ENCODE measurements at places on chromosomes 16 and 17. TPM values are rescaled to one million over a fixed set of nuclear protein-coding genes. Genes with fewer than 3 reads are reported as not detected.

DNA sequence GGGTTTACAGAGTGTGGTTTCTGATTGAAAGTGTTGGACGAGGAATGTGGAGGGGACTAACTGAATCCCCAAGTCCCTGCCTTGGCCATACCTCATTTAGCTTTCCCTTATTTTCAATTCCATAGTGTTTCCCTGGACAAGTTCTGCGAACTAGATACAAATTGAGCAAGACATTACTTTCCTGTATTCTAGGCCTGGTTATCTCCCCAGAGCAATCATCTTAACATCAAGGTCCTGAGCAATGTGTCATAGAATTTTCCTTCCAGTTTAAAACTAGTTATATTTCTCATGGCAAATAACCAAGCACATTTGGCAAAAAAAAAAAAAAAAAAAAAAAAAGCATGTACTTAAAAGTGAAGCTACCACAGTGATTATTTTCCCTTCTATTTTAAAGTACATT, 330.1 kb downstream of the CDH11 start:
- DNase-seq: no peak
- no peaks in the 10 kb centered on the region for H3K4me1 ChIP-seq
- H3K36me3 ChIP-seq: no peaks in the 10 kb centered on the region
- H3K27me3 ChIP-seq: no peaks in the 10 kb centered on the region
- H3K27ac ChIP-seq: no peak overlapping the region

DNA sequence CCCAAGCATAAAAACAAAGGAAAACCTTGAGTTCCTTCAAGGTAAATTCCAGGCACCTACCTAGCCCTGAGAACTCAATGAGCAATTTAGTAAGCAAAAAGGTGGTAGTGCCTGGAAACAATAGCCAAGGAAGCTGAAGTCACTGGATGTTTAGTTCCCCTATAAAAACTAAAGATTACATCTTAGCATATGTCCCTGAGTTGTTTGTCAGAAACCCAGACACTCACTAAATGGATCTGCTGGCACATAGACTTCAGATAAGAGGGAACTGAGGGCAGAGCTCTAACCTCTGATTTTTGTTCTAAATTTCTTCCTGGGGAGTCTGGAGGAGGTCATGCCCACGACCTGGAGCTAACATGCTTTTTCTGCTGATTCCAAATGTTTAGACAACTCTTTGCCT, 532.8 kb upstream of the SALL1 start:
- DNase-seq: no peak
- H3K27me3 ChIP-seq: no peaks in the 10 kb centered on the region
- no peaks in the 10 kb centered on the region for H3K36me3 ChIP-seq
- H3K4me3 ChIP-seq: no peak overlapping the region
- H3K4me1 ChIP-seq: no peaks in the 10 kb centered on the region

GRCh38 chr16:81170824-81171223, 67.7 kb upstream of the BCO1 start:
- DNase-seq: no peak
- no peaks in the 10 kb centered on the region for H3K27me3 ChIP-seq
- H3K36me3 ChIP-seq: no peaks in the 10 kb centered on the region
- no peak overlapping the region for H3K27ac ChIP-seq
- no peak overlapping the region for H3K4me3 ChIP-seq

DNA sequence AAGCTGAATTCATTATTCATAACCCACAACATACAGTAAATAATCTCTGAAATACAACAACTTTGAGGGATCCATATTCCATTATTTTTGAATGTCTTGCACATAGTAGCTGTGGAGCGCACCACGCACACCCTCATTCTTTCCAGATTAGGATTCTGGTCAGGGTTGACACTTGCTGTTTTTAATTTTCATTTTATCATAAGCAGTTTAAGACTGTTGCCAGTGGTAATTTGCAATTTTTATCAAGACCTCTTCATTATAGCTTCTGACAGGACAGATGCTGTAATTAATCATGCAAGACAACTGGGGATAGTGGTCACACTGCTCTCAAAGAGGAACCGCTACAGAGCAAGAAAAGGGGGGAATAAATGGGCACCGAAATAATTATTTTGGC, 109.7 kb downstream of the TOX3 start:
- no peaks in the 10 kb centered on the region for H3K36me3 ChIP-seq
- no peaks in the 10 kb centered on the region for H3K27me3 ChIP-seq
- H3K4me3 ChIP-seq: no peak overlapping the region
- no peak for DNase-seq
- no peaks in the 10 kb centered on the region for H3K4me1 ChIP-seq

DNA sequence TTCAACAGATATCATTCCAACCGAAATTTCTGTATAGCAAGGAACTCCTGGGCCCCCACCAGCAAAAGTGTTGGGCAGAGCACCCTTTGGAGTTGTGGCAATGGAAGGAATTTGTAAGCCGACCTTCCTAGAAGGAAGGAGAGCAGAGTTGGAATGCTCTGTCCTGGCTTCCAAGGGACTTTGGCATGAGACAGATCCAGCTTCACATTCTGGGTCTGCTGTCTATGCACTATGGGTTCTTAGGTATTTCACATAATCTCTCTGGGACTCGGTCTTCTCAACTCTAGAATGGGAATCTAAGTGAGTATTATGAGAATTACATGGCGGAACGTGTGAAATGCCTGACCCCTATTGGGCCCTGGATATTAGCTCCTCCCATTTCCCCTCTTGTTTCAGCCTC, 63.2 kb upstream of the MARCHF10 start:
- no peak overlapping the region for H3K4me3 ChIP-seq
- no peak overlapping the region for H3K27ac ChIP-seq
- peaks cover 24% of the 10 kb centered on the region for H3K27me3 ChIP-seq
- H3K4me1 ChIP-seq: no peaks in the 10 kb centered on the region
- no peak for DNase-seq

DNA sequence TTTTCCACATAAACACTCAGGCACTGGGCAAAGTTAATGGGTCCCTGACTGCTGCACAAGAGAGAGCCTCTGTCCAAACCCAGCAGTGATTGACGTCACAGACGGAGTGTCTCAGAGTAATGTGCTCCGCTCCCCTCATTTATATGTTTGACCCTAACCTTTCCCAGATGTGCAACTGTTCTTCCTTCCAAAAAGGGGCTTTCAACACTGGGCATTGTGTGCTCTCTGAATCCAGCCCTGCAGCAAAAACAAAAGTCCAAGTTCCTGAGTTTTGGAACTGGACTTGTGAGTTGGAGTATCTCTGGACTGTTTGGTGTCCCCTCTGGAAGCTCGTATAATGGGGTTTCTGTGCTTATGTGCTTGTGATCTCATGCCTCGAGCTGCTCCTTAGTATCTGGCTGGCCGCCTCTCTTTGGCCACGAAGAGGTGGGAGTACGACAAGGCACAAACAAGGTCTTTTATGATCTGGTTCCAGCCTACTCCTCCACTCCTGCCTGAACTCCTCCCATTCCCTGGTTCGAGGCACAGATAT, 76.4 kb upstream of the SMIM36 start:
- no peak overlapping the region for H3K4me3 ChIP-seq
- no peaks in the 10 kb centered on the region for H3K36me3 ChIP-seq
- peak; percentile 24 for DNase-seq
- H3K27ac ChIP-seq: no peak overlapping the region
- no peaks in the 10 kb centered on the region for H3K4me1 ChIP-seq

GRCh38 chr16:35744726-35745125, 2285.3 kb downstream of the TP53TG3F start:
- H3K27me3 ChIP-seq: no peaks in the 10 kb centered on the region
- no peak for DNase-seq
- no peak overlapping the region for H3K27ac ChIP-seq

DNA sequence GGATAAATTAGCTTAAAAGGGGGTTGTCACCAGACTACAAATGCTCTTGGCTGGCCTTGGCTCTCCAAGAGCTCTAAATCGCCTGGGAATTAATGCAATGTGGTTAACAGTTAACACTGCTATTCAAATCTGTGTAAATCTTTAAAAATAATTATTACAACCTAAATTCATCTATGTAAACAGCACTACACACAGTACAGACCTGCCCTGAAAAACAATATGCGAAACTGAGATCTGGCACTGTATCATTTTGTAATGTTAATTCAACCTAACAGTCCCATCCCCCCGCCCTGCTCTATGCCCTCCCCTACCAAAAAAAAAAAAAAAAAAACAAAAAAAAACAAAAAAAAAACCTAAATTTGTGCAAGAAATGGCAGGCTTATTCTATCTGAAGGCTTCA, 40.9 kb downstream of the DCUN1D3 start:
- peaks cover 41% of the 10 kb centered on the region for H3K36me3 ChIP-seq
- H3K4me3 ChIP-seq: no peak overlapping the region
- no peak overlapping the region for H3K27ac ChIP-seq

GRCh38 chr16:49345829-49346228, 27.8 kb upstream of the C16orf78 start:
- H3K4me3 ChIP-seq: no peak overlapping the region
- peaks cover 40% of the 10 kb centered on the region for H3K27me3 ChIP-seq
- H3K27ac ChIP-seq: no peak overlapping the region
- no peak for DNase-seq
- H3K36me3 ChIP-seq: no peaks in the 10 kb centered on the region
- no peaks in the 10 kb centered on the region for H3K4me1 ChIP-seq

- H3K27ac ChIP-seq: no peak overlapping the region
- no peak overlapping the region for H3K4me3 ChIP-seq
- peaks cover 56% of the 10 kb centered on the region for H3K27me3 ChIP-seq
- no peak for DNase-seq
Observed at GRCh38 chr16:1908184-1908583, 10.0 kb downstream of the HS3ST6 start.

- H3K27me3 ChIP-seq: no peaks in the 10 kb centered on the region
- no peak overlapping the region for H3K27ac ChIP-seq
- DNase-seq: no peak
- no peak overlapping the region for H3K4me3 ChIP-seq
- peaks cover 8% of the 10 kb centered on the region for H3K36me3 ChIP-seq
- H3K4me1 ChIP-seq: peaks cover 4% of the 10 kb centered on the region
Observed at GRCh38 chr16:46932802-46933201, 40.7 kb downstream of the DNAJA2 start.

DNA sequence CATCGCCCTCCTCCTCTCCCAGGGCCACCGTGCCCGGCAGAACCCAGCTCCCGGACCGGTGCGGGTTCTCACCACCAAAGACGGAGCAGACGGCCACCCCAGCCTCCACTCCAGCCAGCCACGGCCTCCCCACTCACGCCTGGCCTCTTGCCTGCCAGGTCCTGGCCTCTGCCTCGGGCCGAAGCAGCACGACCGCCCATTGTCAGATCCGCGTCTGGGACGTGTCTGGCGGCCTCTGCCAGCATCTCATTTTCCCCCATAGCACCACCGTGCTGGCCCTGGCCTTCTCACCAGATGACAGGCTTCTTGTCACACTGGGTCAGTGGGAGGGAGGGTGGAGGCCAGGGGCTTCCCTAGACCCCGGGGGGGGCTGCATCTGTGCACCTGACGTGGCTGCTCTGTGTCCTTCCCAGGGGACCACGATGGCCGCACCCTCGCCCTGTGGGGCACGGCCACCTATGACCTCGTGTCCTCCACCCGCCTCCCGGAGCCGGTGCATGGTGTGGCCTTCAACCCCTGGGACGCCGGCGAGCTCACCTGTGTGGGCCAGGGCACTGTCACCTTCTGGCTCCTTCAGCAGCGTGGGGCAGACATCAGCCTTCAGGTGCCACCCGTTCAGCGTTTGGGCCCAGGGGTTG, 6.6 kb upstream of the RHOT2 start:
- no peak for DNase-seq
- peaks cover 5% of the 10 kb centered on the region for H3K4me1 ChIP-seq
- H3K27me3 ChIP-seq: no peaks in the 10 kb centered on the region
- peaks cover 11% of the 10 kb centered on the region for H3K36me3 ChIP-seq
- peak overlapping the region; percentile 64 for H3K27ac ChIP-seq
- H3K4me3 ChIP-seq: no peak overlapping the region

DNA sequence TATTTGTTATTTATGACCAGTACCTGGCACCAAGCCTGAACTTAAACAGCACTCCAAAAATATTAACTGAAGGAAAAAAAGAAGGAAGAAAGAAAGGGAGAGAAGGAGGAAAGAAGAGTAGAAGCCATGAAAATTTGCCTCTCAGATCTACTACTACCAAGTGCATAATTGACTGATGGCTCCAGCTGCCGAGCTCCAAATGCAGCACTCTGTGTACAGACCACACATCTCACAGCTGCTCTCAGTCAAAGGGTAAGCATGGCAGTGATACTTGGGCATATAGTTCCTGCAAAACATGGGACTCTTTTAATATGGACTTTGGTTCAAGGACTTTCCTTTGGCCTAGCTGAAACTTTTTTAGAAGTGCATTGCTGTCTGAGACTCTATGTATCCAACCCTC, 44.0 kb upstream of the NOG start:
- no peaks in the 10 kb centered on the region for H3K36me3 ChIP-seq
- no peak overlapping the region for H3K27ac ChIP-seq
- H3K4me3 ChIP-seq: no peak overlapping the region
- DNase-seq: no peak
- no peaks in the 10 kb centered on the region for H3K27me3 ChIP-seq

DNA sequence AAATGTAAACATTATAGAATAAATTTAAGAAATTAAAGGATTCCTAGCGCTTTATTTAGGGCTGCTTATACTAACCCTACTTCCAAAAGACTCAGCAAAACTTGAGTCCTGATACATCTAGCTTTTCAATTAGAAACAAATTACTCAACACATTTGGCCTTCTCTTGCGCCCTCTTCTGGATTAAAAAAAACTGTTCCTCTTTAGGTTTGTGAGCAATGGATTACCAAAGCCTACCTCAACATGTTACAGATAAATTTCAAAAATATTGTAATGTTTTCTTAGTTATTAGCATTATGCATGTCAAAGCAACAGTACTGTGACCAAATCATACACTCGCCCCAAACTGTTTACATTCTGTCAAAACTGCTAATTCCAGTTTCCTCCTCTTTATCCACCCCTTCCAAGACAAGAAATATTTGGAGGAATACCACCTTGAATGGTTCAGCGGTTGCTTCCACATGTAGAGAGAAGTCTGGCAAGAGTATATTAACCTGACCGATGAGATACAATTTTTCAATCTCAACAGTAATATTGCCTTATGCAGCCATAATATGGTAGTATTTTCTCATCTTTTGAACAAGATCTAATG, 2.7 kb downstream of the NUFIP2 start:
- no peak for DNase-seq
- H3K27me3 ChIP-seq: no peaks in the 10 kb centered on the region
- no peaks in the 10 kb centered on the region for H3K36me3 ChIP-seq
- peak overlapping the region; percentile 73 for H3K4me3 ChIP-seq
- H3K4me1 ChIP-seq: peaks cover 67% of the 10 kb centered on the region

GRCh38 chr17:51028176-51028863, 92.3 kb downstream of the SPAG9 start:
- no peak for DNase-seq
- peaks cover 6% of the 10 kb centered on the region for H3K4me1 ChIP-seq
- H3K4me3 ChIP-seq: no peak overlapping the region
- H3K27me3 ChIP-seq: no peaks in the 10 kb centered on the region
- H3K36me3 ChIP-seq: no peaks in the 10 kb centered on the region
- H3K27ac ChIP-seq: no peak overlapping the region

RASD1 gene
- 27.7 TPM for total RNA-seq

BRCA1 gene
- total RNA-seq: 7.9 TPM

TBC1D3E gene
- not detected for total RNA-seq

FSCN2 gene
- total RNA-seq: 0.47 TPM

CASKIN1 gene
- 0.24 TPM for total RNA-seq

RRAD gene
- 59.5 TPM for total RNA-seq

Measured in heart right ventricle (tissue), 16 donors.